NCI-H1092 (cell line): ENCODE measurements at places on chromosomes 12 and 14.

- DNase-seq: peak; percentile 83
Observed at GRCh38 chr12:52980650-52981423, 25.4 kb upstream of the EIF4B start.

DNA sequence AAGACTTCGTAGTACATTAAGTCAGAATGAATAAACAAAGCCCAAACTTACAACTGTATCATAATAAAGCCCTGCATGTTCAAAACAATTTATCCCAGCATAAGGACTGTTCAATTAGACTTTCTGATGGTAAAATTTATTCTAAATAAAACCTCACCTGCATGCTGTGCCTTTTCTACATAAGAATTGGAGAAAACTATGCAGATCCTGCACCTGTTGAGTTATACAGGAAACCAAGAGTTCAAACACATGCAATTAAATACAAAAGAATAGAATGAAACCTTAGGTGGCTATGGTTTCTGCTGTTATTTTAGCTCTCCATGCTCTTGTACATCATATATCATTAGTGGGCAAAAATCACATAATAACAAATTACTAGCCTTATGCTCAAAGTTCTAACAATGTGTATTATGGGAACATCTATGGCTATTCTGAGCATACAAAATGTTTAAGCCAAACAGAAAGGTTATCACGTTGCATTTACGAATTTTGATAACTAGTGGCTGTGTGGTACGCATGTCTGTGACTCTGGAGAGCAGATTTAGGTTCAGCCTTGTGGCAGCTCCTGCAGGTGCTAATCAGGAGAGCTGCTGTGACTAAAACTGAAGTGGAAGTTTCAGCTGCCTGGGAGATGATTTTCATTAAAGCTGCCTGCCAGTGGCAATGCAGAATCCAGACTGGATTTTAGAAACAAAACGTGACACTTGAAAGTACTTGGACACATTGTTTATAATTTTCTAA lies 36.1 kb upstream of the LRFN5 start:
- peak; percentile 8 for DNase-seq

DNA sequence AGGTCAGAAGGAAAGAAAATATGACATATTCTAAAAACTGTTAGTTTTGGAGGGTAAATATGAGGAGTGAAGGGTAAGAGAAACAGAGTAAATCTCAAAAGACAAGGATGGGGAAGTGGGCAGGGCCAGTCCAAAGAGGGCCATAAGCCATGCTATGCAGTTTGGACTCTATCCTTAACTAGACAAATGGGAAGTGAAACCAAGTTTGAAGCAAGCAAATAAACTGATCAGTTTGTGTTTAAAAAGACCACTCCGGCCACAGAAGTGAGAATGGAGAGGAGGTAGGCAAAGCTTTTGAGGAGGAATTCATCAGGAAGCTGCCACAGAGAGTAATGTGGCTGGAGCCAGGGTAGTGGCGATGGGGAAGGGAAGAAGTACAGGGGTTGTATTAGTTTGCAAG lies 37.5 kb upstream of the DAAM1 start:
- DNase-seq: no peak

- no peak for DNase-seq
Observed at GRCh38 chr14:64706119-64706592, 1.9 kb downstream of the PLEKHG3 start.

DNA sequence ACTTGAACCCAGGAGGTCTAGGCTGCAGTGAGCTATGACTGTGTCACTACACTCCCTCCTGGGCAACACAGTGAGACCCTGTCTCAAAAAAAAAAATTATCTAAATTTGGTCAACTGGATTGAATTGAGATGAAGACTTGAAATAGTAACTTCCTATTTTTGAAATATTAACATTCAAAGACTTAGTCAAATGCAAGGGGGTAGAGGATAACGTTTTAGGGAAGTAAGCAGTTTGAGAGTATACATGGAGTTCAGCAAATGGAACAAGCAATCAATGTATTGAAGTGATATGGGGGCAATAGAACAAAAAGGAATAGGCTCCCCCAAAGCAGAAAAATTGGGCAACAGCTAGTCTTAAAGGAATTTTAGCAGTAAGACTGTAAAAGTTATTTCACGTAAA lies 4.6 kb upstream of the MFAP5 start:
- DNase-seq: no peak

- DNase-seq: no peak
Observed at GRCh38 chr14:69582212-69582611, 7.5 kb upstream of the CCDC177 start.

GRCh38 chr12:92506460-92506859 lies 196.3 kb upstream of the PLEKHG7 start:
- no peak for DNase-seq

GRCh38 chr14:68140806-68141205 lies 321.2 kb downstream of the RAD51B start:
- DNase-seq: no peak

DNA sequence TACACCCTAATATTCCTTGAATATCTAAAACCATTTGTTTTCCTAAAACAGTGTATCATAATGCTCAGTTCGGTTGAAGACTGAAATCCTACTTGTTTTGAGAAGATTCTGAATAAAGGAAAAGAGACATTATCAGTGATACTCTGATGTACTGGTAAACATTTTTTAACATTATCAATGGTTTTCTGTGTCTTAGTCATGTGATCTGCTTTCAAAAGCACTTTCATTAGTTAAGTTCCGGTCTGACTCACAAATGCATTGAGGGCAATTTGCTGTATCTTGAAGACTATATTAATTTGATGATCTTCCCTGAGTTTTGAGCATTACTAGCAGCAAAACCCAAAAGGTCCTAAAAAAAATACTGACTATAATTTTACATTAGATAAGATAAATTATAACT lies 145.6 kb downstream of the PRKD1 start:
- no peak for DNase-seq

DNA sequence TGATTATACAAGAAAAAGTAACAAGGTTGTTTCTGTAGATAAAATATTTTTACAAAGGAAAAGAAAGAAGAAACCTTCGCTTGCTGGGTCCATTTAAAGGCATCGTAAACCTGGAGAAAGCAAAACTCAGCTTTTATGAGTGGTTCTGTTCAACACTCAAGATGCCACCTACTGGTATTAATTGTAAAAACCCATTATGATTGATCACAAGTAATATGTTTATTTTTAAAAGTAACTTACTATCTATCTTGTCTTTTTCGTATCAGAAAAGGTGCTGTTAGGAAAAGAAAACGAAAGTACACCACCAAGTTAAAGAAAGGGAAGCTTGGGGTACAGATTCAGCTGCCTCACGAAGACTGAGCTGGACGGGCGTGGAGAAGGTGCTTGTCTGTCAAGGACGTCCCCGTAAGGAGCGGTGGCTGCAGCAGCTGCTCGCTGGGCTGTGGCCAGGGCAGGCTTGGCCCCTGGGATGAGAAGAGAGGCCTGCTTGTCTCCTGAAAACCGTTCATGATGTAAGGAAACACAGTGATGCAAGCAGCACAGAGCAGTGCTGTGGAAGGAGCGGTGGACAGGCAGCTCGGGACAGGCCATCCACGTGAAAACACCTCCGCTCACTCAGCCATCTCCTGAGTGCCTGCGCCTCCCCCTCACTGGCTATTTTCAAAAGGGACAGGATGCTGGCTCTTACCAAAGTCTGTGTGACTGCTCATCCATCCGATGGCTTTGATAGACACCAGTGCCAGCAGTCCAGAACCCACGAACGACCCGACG lies 25.0 kb downstream of the SLC15A4 start:
- no peak for DNase-seq

GRCh38 chr12:94779485-94779884 lies 129.1 kb upstream of the TMCC3 start:
- DNase-seq: no peak

- DNase-seq: no peak
Observed at GRCh38 chr14:22854963-22855724, 16.4 kb upstream of the LRP10 start.

DNA sequence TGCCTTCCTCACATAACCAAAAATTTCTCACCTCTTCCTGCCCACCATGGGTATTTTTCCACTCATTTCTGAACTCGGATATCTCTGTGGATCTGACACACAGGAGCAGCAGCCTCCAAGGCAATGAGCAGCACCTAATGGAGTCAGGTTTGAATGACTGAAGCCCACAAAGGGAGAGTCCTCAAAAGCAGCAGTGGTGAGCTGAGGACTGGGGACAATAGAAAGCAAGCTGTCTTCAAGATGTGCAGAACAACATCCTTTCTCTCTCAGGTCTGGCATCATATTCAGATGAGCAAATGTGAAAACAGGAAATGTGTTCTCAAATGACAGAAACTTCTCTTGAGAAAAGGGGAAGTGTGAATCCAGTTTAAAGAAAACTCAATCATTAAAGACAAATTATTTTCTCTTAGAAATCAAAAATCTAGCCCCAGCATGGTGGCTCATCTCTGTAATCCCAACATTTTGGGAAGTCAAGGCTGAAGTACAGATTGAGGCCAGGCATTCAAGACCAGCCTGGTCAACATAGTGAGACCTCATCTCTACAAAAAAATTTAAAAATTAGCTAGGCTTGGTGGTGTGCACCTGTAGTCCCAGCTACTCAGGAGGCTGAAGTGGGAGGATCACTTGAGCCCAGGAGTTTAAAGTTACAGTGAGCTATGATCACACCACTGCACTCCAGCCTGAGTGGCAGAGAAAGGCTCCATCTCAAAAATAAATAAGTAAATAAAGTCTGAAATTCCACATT lies 54.2 kb downstream of the C12orf42 start:
- DNase-seq: no peak

GRCh38 chr14:51208982-51209381 lies 31.1 kb upstream of the TMX1 start:
- peak; percentile 35 for DNase-seq

- no peak for DNase-seq
Observed at GRCh38 chr14:88834883-88835431, 10.5 kb downstream of the TTC8 start.

- DNase-seq: no peak
Observed at GRCh38 chr12:92208613-92209121, 63.0 kb upstream of the BTG1 start.

DNA sequence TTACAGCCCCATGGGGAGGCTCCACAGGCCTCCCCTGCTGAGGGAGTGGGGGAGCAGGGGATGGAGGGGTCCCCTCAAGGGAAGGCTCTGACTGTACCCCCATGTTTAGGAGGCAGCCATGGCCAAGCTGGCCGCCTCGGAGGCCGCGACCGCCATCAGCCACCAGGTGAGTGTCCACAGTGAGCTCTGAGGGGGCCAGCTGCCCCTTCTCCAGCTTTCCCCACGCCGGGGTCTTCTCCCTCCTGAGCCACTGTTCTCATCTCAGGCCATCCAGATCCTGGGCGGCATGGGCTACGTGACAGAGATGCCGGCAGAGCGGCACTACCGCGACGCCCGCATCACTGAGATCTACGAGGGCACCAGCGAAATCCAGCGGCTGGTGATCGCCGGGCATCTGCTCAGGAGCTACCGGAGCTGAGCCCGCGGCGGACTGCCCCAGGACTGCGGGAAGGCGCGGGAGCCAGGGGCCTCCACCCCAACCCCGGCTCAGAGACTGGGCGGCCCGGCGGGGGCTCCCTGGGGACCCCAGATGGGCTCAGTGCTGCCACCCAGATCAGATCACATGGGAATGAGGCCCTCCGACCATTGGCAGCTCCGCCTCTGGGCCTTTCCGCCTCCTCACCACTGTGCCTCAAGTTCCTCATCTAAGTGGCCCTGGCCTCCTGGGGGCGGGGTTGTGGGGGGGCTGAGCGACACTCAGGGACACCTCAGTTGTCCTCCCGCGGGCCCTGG lies 13.6 kb downstream of the ACADS start:
- no peak for DNase-seq

DNA sequence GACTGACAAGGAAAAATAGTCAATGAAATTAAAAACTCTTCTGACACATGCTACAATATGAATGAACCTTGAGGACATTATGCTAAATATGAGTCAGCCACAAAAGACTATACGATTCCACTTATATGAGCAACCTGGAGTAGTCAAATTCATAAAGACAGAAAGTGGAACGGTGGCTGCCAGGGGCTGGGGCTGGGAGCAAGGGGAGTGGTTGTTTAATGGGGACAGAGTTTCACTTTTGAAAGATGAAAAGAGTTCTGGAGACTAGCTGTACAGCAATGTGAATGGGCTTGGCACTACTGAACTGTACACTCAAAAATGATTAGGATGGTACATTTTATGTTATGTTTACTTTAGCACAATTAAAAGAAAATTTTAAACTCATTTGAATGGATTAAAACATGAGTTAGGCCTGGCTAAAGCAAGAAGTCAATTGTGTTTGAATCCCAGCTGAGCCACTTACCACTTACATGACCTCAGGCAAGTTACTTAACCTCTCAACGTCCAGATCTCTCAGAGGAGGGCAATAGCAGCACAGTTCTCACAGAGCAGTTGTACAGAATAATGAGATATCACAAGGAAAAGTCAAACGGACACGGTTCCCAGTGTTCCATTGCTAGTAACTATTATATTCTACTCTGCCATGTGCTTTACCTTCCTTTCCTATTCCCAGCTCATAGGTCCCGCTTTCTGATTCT lies 102.5 kb downstream of the SPTSSA start:
- no peak for DNase-seq

DNA sequence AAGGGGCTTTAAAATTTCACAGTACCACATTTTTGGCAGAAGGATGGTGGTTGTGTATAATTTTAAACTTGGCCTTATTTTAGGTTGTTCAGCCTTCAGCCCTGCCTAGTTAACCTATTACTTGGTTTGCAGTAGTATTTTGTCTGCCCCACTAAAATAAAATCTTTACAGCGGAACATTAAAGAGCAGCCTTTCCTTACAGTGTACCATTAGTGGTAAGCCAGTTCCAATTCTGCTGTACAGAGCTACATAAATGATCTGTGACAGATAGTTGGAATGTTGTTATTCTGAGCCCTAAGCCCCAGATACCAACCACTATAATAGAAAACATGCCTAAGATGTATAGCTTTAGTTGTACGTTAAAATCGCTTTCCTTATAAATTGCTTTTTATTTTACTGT lies 56.2 kb downstream of the SLC38A6 start:
- no peak for DNase-seq

DNA sequence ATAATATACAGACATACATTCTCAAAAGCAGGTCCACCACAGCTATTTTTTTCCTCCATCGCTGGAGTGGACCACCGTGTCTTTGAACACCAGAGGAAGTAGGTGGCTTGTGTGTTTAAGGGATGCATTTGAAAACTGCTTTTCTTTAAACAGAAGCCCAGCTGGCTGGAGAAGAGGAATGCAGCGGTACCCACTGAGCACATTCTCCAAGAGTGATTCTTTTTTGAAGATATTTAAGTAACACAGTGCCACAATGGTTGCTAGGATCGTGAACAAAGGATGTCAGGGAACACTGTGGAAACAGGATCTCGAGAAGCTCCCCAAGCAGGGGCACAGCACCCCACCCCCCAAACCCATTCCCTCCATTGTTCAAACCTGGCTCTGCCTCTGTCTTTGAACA lies 286.6 kb upstream of the PWP1 start:
- no peak for DNase-seq

DNA sequence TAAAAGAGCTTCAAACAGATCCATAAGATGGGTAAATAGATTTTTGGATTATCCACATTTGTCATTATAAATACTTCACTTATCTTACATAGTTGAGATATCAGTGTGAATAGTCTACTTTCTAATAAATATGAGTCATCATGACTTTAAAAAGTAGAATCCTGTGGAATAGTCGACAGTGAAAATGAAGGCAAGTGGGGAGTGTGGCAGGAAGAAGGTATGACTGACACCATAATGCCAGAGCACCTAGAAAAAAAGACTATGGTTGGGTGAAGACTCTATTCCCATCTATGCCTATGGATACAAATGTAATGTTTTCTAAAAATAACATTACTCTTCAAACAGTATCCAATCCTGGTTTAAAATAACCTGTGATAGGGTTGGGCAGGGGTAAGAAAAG lies 117.5 kb downstream of the MDGA2 start:
- no peak for DNase-seq

GRCh38 chr12:124445826-124446225 lies 121.6 kb downstream of the NCOR2 start:
- DNase-seq: no peak
